ENCODE measurements at places on chromosomes 16 and 17.

GRCh38 chr16:997440-998051, 16.0 kb downstream of the SOX8 start:
- no peak for DNase-seq

GRCh38 chr16:77536809-77537208, 102.0 kb upstream of the ADAMTS18 start:
- no peak for DNase-seq

- DNase-seq: no peak
These were observed 6.5 kb upstream of the CHD3 start for GRCh38 chr17:7882068-7882467.

DNA sequence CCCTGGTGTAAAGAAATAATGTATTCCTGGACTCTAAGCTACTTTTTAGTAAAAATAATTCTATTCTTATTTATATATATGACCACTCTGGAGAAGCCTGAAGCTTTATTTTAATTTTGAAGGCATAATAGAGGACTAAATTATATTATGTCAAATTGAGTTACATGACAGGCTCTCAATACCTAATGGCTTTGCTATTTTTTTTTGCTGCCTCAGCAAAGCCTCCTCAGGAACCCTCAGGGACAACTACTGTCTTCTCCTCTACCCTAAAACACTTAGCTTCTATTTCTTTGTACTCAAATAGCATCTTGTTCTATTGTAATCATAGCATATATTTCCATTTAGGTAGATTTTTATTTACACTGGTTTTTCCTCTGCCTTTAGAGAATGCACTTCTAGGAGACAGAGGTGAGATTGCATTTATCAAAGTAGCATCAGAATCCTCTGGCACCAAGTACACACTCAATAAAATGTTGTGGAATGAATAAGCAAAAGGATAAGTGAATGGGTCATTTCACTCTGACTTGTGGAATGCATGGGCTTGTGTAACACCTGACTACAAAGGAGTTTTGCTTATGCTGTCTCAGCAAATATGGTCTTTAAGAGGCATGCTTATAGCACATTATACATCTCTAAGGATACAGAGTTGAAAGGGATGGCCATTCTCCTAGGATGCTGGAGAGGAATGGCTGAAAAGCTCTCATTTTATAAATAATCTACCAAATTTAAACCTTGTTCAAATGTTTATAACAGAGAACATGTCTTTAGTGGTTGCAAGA, 605.2 kb downstream of the KCNJ2 start:
- DNase-seq: no peak

DNA sequence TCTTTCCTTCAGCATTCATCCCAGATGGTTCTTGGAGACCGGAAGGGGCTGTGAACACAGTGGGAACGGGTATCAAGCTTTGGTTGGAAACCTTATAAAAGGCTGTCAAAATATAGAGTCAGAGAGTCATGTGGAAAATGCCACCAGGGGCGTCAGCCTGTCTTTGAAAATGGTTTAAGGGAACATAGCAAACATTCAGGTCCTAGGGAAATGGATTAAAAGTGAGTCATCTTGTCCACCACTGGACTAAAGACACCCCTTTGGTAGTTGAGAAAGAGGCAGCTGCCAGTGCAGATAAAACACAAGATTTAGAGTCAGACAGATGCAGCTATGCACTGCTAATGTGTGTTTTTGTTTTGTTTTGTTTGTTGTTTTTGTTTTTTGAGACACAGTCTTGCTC, 47.8 kb upstream of the BCO1 start:
- DNase-seq: no peak

- no peak for DNase-seq
These were observed 236.7 kb downstream of the ZFHX3 start for GRCh38 chr16:72811188-72811720.

DNA sequence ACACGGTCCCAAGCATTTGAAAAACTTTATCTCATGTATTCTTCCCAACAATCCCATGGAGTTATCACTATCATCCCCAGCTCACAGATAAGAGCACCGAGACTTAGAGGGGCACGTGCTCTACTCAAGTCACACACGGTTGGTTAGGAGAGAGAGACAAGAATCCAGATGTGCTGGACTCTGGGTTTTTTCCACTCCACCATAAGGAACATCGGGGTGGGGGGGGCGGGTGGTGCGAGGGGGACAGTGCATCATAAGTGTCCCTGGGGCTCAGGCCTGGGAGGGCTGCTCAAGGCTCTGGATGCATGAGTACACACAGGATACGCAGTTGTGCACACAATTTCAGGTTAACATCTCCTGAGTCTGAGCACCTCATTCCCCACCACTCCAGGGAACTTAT, 7.4 kb downstream of the CDC42EP4 start:
- DNase-seq: no peak

GRCh38 chr17:15349119-15349518, 7.7 kb upstream of the TEKT3 start:
- DNase-seq: no peak

- DNase-seq: no peak
These were observed 5.1 kb downstream of the CDR2 start for GRCh38 chr16:22369221-22369811.

GRCh38 chr16:24514096-24514495, 25.3 kb upstream of the RBBP6 start:
- no peak for DNase-seq

- no peak for DNase-seq
These were observed 26.0 kb upstream of the HNF1B start for GRCh38 chr17:37770631-37771518.

GRCh38 chr17:73835605-73836004, 191.4 kb upstream of the SDK2 start:
- no peak for DNase-seq
